ENCODE measurements at places on chromosomes 5 and 9.
A peak's percentile ranks its signal among the peaks of the same experiment; 100 is the strongest.

DNA sequence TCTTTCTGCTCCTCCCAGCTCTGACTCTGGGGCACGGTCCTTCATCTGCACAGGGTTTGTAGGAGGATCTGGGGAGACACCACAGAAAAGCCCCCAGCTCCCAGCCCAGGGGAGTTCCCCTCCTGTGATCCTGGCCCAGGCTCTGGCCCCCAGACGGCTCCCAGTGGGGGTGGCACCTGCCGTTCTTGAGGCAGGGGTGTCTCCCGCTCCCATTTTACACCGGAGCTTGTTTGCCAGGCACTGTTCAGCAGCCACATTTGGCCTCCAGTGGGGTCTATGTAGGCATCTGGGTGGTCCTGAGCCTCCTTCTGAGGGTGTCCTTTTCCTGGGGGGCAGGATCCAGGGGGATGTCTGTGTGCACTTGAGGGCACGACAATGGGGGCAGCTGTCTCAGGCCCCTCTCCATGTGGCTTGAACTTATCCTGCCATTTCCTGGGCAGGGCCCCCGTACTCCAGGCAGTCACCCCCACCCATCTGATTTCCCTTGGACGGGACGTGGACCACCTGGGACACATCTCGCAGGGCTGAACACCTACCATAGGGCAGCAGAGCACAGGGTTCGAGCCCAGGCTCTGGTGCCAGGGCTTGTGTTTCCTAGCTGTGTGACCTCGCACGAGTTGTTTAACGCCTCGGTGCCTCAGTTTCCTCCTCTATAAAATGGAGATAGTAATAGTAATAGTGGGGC lies 275.0 kb upstream of the MVB12B start:
- no peak for DNase-seq

DNA sequence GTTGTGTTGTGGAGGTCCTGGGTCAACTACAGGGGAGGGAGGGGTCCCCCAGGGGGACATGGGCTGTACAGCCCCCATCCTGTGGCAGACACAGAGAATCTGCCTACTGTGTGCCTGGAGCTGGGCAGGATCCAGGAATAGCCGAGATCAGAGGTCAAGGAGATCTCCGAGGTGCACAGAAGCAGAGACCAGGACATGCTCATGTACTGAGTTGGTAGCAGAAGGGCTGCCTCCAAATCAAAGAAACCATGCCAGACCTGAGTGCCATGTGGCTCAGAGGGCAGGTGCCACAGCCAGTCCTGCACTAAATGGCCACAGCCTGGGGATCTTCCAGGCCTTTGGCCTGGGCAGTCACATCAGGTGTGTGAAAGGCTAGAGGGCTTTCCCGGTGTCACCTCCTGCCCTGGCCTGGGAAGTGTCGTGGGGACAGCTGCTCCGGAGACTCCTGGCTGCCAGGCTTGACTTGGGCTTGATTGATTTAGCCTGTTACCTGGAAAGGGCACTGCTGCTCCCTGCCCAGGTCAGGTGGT lies 27.8 kb downstream of the GSN start:
- no peak for DNase-seq

- DNase-seq, result no peak
Observed at GRCh38 chr5:10109299-10109698, 140.4 kb downstream of the ATPSCKMT start.

- DNase-seq, result no peak
Observed at GRCh38 chr9:129240581-129241211, 62.6 kb upstream of the IER5L start.

DNA sequence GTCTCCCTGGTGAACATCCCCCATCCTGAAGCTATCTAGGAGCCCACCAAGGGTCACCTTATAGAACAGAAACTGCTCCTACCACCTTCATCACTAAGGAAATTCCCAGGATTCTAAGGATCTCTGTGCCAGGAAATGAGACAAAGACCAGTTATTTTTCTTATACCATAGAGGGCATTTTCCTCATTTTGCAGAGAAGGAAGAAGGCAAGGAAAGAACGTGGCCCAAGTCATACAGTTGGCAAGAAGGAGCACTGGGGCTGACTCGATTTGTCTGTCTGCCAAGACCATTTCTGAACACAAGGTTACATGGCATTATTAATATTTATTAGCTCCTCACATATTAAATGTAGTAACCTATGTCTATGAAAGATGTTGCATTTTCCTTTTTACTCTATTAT lies 49.6 kb upstream of the TNFSF15 start:
- DNase-seq, result no peak

DNA sequence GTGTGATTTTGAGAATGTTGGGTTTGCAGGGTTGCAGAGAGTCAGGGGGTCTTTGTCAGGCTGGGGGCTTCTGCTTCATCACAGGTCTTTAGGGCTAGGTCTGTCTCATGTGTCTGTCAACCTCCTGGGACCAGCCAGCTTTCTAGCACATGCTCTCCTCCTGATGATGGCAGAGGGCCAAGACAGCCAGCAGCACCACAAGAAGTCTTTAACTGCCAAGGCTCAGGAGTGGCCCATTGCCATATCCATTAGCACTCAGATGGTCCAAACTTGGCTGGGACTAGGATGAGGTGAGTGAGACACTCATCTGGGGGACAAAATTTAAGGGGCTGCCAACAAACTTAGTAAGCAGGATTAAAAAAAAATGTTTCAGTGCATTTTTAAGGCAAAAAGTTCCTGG lies 384.2 kb upstream of the CDH10 start:
- no peak for DNase-seq

- DNase-seq, result peak; percentile 28
Observed at GRCh38 chr9:84667571-84668195, 1.8 kb upstream of the NTRK2 start.

DNA sequence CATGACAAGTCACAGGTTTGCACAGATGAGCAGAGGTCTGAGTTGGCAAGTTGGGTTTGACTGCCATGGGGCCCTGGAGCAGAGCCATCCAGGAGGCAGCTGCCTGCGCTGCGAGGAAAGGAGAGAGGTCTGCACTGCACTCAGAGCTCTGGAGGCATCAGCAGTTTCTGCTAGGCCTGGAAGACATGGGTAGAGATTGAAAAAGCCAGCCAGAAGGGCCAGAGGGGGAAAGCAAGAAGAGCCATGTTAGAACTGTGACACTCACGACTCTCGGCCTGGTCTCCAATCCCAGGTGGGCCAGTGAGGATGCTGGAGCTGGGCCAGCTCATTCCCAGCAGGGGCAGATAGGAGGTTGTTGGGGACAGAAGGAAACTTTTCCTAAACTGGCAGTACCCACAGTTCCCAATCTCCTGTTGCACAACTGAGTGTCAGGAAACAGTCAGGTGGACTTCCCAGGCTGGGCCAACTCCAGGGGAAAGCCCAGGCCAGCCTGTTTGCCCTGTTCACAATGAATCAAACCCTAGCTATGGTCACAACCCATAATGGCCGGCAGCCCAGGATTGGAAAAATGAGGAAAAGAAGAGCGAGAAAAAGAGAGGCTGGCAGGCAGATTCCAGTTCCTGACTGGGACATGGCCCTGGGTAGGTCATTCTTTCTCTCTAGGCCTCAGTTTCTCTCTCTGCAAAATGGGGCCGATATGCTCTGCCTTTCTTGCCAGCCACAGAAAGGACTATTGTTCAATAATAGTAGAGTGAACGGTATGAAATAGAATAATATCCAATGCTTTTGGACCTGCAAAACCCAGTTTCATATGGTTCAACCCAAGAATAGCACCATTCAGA lies 7.8 kb upstream of the ORM1 start:
- peak; percentile 4 for DNase-seq

- peak; percentile 58 for DNase-seq
Observed at GRCh38 chr5:113123618-113124017, 147.0 kb downstream of the DCP2 start.

All from HEK293T (cell line).